ENCODE measurements at places on chromosomes 7 and 10. TPM values are rescaled to one million over a fixed set of nuclear protein-coding genes. Genes with fewer than 3 reads are reported as not detected.

CALML3 gene
- not detected for polyA plus RNA-seq

TCAF2 gene
- 0.58 TPM for polyA plus RNA-seq

LEP gene
- polyA plus RNA-seq = 0.78 TPM

ABCB4 gene
- polyA plus RNA-seq = 2.0 TPM

STEAP4 gene
- 7.2 TPM for polyA plus RNA-seq

ALKBH4 gene
- 8.6 TPM for polyA plus RNA-seq

TRIM4 gene
- polyA plus RNA-seq = 8.8 TPM

CCDC146 gene
- 1.9 TPM for polyA plus RNA-seq

DNA sequence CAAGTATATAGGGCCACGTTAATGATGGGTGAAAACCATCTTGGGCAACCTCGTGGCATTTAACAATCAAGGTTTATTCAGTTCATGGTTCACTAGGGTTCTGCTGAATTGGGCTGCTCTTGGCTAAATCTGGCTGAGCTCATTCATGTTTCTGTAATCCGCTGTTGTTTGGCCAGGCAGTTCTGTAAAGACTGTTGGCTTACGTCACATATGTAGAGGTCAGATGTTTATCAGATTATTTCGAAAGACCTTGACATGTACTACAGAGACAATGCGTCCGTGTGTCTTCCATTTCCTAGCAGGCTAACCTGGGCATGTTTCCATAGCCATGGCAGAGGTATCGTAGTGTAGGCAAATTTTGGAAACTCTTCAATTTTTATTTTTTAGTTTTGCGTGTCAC lies 190.0 kb upstream of the ZWINT start:
- DNase-seq = no peak

DNA sequence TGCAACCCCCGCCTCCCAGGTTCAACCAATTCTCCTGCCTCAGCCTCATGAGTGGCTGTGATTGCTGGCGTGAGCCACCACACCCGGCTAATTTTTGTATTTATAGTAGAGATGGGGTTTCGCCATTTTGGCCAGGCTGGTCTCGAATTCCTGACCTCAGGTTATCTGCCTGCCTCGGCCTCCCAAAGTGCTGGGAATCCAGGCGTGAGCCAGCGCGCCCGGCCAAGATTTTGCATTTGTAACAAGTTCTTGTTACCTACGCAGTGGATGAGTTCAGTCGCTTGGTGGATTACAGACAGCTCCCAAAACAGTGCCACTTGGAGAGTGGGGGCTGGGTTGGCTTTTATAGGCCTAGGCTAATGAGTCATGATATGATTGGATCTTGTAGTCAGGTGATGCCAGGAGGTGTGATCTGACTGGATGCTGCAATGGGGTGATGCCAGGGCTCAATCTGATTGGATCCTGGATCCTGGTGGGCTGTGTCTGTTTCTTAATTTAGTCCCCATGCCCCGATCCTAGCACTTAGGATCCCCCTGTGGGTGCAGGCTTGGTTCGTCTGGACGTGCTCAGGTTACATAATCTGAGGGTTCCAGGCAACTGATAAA lies 20.3 kb downstream of the SBDS start:
- DNase-seq = no peak

GRCh38 chr7:5699467-5700384 lies 81.7 kb downstream of the RNF216 start:
- no peak for DNase-seq

DNA sequence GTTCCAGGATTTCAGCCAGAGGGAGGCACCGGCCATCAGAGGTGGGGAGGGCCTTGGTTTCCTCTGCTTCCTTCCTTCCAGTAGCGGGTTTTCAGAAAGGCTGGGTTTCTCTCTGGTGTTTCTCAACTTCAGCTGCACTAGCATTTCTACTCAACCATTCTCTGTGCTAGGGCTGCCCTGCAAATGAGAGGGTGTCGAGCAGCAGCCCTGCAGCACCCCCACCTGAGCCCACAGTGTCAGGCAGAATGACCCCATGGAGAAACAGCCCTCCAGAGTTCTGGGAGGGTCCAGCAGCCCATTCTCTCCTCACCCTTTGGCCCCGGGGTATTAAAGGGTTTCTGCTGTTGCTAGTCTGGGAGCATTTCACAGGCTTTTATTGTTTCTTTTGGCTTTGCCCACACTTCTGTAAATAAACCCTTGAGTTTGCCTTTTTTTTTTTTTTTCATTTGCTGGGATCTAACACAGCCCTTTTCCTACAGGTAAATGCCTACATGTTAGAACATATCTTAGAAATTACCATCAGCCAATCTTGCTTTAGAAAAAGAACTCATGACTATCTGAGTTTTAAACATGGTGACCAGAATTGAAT lies 151.5 kb upstream of the VIPR2 start:
- no peak for DNase-seq

DNA sequence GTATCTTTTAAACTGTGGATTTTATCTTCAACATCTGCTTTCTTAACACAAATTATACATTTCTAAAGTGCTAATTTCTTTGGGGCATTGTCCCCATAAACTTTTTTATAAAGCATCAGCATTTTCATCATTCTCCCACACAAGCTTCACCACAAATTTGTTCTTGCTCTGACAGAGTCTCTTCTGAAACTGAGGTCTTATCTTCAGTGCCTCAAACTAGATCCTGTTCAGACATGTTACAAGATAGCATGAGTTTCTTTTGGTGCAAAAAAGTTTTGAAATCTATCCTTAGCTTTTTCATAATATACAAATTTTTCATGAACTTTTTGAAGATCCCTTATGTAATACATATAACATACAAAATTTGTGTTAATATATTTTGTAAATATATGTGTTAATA lies 346.6 kb downstream of the IPMK start:
- DNase-seq = no peak

- no peak for DNase-seq
These were observed 183.2 kb upstream of the TRIM24 start for GRCh38 chr7:138276891-138277290.

GRCh38 chr7:143885951-143886350 lies 16.0 kb downstream of the TCAF1 start:
- DNase-seq = no peak

DNA sequence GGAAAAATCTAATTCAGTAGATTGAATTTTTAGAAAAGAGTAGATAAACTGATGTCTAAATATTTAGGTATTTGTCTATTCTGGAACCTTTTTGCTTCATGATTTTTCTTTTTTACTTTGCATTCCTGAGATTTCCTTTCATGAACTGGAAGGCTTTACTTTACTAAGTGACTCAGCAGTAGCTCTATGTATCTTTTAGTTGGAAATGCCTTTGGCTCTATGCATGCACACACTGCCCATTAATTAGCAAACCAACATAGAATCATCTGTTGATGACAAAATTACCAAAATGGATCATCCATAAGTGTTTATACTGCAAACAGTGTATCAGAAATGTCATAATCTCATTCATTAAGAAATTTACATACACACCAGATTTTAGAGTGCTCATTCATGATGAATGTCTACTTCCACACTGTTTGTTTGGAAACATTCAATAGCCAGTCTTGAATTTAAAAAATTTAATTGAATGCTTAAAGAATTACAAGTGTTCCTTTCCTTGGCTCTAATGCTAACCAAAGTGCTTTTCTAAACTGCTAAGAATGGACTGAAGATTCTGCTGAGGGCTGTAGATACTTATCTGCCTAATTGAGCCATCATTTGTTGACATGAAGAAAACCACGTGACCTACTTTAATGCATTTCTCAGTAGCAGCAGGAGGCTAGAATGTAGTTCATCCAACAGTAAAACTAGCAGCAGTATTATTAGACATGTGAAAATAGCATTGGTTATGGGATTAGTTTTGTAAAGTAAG lies 282.0 kb downstream of the ADK start:
- DNase-seq = no peak

Data from psoas muscle (tissue), 8 donors.